Activated naive CD4-positive, alpha-beta T cell treated with anti-CD3 and anti-CD28 coated beads, Interleukin-2, amount 10 ng/mL, durations not matched to agents 7 days and 5 days (primary cell): ENCODE measurements at places on chromosomes 7 and 10.

GRCh38 chr7:13724191-13724976 is 265.1 kb downstream of the ETV1 start:
- no peak for DNase-seq
- no peaks in the 10 kb centered on the region for H3K27me3 ChIP-seq
- no peak overlapping the region for H3K4me3 ChIP-seq
- no peaks in the 10 kb centered on the region for H3K36me3 ChIP-seq

DNA sequence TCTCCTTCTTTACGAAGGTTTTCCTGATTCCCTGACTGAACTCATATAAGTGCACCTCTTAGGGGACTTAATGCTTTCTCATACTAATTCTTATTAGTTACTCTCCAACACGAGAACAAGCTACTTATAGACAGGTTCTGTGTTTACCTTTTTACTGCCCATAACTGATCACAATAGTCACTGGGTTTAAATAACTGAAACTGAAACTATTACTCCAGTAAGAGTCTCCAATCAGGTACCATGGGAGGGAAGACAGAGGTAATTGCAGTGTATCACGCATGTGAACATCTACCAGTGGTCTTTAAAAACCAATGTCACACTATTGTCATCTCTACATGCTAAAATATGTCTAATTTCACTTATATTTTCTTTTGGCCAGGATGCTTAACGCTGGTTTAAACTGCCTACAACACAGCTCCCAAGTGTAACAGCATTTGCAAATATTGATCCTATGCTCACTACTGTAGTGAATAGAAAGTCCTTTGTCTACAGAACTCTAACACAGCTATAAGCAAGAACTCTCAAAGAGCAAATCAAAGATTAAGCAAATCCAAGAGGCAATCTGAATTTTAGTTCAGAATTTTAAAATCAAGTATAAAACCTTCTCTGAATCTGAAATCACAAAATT is 3.6 kb downstream of the GDI2 start:
- peak overlapping the region; percentile 7 for H3K4me3 ChIP-seq
- H3K27ac ChIP-seq = peak overlapping the region; percentile 52
- H3K27me3 ChIP-seq = no peaks in the 10 kb centered on the region
- DNase-seq = no peak
- H3K4me1 ChIP-seq = peaks cover 62% of the 10 kb centered on the region

GRCh38 chr10:27258838-27259812 is 18.5 kb upstream of the ACBD5 start:
- H3K36me3 ChIP-seq = peaks cover 4% of the 10 kb centered on the region
- H3K4me3 ChIP-seq = peak overlapping the region; percentile 76
- H3K27ac ChIP-seq = no peak overlapping the region
- H3K27me3 ChIP-seq = peaks cover 56% of the 10 kb centered on the region

- H3K4me3 ChIP-seq = no peak overlapping the region
- no peak overlapping the region for H3K27ac ChIP-seq
- H3K4me1 ChIP-seq = no peaks in the 10 kb centered on the region
Observed at GRCh38 chr10:106643473-106643872, 521.0 kb downstream of the SORCS1 start.

DNA sequence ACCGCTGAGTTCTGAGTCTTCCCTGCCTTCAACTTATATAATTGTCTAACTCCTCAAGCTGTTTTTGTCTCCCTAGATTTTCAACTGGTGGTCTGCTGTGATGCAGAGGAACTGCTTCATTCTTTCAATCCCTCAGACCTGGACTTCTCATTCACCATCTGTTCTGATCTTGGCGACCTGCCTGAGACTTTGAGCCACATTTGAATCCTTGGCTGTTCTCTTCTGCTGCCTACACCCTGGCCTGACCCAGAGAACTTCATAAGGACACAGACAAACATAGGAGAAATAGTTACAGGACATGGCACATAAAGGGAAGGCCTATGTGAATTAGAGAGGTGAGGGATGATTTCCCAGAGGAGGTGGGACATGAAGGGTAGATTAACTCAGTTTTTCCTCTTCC is 326.7 kb downstream of the PTEN start:
- DNase-seq = no peak
- H3K4me3 ChIP-seq = no peak overlapping the region
- H3K27me3 ChIP-seq = peaks cover 3% of the 10 kb centered on the region
- H3K36me3 ChIP-seq = no peaks in the 10 kb centered on the region
- H3K4me1 ChIP-seq = peaks cover 27% of the 10 kb centered on the region

- peaks cover 8% of the 10 kb centered on the region for H3K36me3 ChIP-seq
- peak overlapping the region; percentile 72 for H3K27ac ChIP-seq
- H3K27me3 ChIP-seq = peaks cover 19% of the 10 kb centered on the region
- H3K4me3 ChIP-seq = peak overlapping the region; percentile 60
- H3K4me1 ChIP-seq = peaks cover 46% of the 10 kb centered on the region
Observed at GRCh38 chr10:119103241-119103902, 541 bp upstream of the DENND10 start.

GRCh38 chr7:92706563-92706962 is 116.4 kb upstream of the FAM133B start:
- peaks cover 48% of the 10 kb centered on the region for H3K36me3 ChIP-seq
- no peak overlapping the region for H3K4me3 ChIP-seq
- H3K27ac ChIP-seq = no peak overlapping the region
- no peak for DNase-seq
- H3K4me1 ChIP-seq = peaks cover 26% of the 10 kb centered on the region

DNA sequence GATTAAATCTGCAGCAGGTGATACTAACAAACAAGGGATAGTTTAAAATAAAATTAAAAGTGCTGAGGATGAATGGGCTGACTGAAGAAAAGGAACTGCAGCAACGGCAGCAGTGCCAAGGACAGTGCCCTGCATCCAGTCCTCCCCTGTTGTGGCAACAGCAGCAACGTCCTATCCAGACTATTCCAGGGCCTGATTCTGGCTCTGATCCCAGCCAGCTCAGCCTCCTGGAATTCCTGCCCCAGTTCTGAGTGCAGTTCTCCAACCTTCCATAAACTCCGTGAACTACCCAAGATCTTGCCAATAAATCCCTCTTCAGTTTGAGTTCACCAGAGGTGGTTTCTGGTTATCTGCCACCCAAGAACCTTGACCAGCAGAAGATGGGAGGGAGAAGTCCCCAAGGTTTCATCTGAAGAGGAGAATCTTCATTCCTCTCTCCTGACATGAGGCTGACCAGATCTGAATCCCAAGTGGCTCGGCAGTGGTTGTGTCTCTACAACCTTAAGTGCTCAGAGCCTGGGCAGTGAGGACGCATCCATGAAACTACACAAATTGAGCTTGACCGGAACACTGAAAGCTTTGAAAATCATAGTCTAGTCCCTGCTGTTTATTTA is 115.8 kb downstream of the SORBS1 start:
- H3K4me3 ChIP-seq = no peak overlapping the region
- no peak overlapping the region for H3K27ac ChIP-seq
- H3K36me3 ChIP-seq = no peaks in the 10 kb centered on the region
- peaks cover 26% of the 10 kb centered on the region for H3K27me3 ChIP-seq
